Endothelial cell (in vitro differentiated cells): ENCODE measurements at places on chromosomes 4 and X. TPM values are rescaled to one million over a fixed set of nuclear protein-coding genes. Genes with fewer than 3 reads are reported as not detected.

PDGFRA gene
- total RNA-seq: 3.4 TPM

DNA sequence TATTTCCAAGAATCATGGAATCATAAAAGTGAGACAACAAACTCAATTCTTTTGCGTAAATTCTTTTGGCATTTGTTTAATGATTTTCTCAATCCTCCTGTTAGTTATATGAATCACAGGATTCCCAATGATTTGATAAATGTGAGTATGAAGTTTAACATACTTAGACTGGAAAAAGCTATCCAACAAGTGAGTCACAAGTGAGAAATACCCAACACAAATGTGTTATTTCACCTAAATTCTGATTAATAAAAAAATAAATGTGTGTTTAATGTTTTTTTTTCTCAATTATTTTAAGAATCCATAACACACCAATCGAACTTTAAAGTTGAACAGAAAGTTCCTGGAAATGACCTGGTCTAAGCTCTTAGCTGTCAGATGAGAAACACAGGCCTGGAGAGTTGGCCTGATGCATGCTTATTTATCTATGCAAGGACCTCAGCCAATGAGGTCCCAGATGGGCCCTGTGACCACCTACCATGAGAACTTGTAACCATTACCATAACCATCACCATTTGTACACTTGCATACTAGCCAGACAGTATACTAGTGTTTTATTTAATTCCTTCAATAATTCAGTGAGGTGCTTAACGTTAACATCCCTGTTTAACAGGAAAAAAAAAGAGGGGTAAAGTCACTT is 386.7 kb downstream of the SPRY1 start:
- no peak for DNase-seq

DNA sequence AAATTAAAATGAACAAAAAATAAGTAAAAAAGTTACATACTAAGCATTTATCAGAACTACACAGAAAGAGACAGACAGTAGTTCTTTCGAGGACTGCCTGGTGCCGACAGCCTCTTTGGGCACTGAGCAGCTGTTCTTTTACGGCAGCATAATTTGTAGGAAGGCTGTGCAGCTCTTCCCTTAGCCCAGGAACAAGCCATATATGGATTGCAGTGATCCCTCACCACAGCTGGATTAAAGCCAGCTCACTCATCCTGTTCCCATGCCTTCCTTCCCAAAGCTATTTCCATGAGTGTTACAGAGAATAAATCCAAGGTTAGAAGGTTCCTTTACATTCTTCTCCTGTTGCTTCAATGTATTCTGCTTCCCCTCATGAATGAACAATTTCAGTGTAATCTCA is 71.7 kb downstream of the DDX60L start:
- DNase-seq: no peak

DNA sequence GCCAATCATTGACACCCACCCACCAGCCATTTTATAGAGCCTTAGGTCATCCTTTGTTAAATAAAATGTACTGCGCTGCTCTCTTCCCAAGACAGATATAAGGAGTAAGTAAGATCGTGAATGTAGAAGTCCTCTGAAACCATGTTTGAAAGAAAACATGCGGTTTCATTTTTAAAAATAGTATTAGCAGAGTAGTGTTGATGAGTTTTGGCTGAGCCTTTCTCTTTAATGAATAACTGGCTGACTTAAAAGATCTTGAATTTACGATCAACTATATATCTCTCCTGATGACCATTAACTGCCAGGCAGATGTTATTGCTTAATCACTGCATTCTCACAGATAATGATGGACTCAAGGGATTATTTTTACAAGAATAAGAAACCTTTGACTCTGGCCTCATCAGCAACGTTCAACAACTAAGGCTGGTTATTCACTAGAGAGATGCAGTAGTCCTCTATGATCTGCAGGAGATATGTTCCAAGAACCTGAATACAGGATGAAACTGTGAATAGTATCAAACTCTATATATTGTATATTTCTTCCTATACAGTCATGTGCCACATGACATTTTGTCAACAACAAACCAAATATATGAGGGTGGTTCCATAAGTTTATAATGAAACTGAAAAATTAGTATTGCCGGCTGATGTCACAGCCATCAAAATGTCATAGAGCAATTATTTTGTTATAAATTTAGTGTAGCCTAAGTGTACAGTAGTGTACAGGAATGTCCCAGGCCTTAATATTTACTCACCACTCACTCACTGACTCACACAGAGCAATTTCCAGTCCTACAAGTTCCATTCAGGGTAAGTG is 80.8 kb downstream of the FAM13A start:
- no peak for DNase-seq

GRCh38 chrX:66050140-66050569 is 10.3 kb upstream of the VSIG4 start:
- no peak for DNase-seq

DNA sequence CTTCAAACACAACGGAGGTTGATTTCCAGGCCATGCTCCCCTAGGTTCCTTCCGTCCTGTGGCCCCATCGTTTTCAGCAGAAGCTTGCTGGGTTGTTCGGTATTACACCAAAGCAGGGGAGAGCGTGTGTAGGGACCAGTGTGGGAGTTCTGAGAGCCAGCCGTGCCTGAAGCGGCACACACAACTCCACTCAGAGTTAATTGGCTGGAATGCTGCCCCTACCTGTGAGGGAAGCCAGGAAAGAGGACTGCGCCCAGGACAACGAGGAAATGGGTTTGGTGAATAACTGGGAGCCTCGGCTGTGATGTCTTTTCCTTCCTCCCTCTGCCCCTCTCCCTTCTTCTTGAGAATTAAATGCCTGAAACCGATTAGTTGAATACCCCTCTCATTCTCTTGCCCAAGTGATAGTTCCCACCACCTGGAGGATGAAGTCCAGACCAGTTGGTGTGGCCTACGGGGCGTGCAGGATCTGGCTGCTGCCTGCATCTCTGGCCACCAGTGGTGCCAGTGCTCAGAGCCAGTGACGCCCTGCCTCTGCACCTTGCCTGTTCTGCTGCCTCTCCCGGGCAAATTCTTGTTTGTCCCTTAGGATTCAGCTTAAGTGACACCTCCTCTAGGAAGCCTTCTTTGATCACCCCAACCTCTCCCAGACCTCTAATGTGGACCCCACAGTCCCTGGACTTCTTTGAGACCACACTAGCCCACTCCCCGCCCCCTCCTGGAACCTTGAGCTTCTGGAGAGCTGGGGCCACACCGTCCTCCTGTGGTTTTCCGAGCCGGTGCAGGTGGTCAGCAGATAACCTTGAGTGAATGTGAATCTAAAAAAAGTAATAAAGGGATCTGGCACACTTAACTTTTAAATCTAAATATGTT is 33.6 kb downstream of the TBC1D14 start:
- no peak for DNase-seq

CFAP299 gene
- total RNA-seq: not detected

GRCh38 chr4:41060352-41061334 is 153.7 kb downstream of the APBB2 start:
- DNase-seq: no peak

AVPR2 gene
- total RNA-seq: 0.77 TPM

DNA sequence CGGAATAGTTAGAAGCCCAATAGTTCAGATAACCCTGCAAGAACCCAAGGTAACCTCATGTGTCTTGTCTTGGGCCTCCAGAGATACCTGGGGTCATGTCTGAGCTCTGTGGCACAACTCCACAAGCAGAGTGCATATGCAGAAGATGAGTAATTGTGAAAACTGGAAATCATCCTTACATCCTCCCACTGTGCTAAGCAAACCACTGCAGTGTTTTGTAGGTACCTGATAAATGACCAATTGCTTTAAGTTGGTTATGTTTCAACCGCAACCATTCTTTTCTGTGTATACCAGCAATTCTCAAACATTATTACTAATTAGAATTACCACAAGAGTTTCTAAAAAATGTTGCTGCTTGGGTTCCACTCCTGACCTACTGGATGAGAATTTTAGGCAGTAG is 73.2 kb downstream of the CBLL2 start:
- DNase-seq: no peak

- DNase-seq: no peak
These were observed 46.8 kb upstream of the TMPRSS11F start for GRCh38 chr4:68176500-68176899.

GRCh38 chr4:40134206-40134917 is 62.5 kb upstream of the RHOH start:
- DNase-seq: no peak

- no peak for DNase-seq
These were observed 228.4 kb upstream of the PSAPL1 start for GRCh38 chr4:7663075-7663541.

GRCh38 chr4:52368895-52369294 is 290.2 kb downstream of the USP46 start:
- DNase-seq: no peak

DNA sequence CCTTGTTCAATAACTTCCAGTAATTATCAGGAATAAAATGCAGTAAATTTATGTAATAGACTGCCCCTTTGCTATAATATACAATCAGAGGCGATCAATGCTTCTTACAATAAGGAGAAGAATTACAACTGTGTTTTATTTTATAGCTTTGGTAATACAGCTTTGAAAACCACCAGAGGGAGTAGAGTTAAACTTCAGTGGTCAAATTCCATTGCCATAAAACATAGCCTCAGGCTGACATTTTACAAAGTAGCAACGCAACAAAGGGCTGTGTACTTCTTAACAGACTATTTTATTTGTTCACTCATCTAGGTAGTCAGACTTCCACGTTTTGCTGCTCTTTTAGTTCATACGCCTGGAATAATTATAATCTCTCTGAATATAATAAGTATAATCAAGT is 58.5 kb downstream of the TEX13C start:
- DNase-seq: no peak

RBM46 gene
- total RNA-seq: not detected

- peak; percentile 58 for DNase-seq
These were observed 208.7 kb downstream of the SOWAHB start for GRCh38 chr4:76689145-76689817.
